ENCODE measurements at places on chromosomes 13 and 19.
A peak's percentile ranks its signal among the peaks of the same experiment; 100 is the strongest.

DNA sequence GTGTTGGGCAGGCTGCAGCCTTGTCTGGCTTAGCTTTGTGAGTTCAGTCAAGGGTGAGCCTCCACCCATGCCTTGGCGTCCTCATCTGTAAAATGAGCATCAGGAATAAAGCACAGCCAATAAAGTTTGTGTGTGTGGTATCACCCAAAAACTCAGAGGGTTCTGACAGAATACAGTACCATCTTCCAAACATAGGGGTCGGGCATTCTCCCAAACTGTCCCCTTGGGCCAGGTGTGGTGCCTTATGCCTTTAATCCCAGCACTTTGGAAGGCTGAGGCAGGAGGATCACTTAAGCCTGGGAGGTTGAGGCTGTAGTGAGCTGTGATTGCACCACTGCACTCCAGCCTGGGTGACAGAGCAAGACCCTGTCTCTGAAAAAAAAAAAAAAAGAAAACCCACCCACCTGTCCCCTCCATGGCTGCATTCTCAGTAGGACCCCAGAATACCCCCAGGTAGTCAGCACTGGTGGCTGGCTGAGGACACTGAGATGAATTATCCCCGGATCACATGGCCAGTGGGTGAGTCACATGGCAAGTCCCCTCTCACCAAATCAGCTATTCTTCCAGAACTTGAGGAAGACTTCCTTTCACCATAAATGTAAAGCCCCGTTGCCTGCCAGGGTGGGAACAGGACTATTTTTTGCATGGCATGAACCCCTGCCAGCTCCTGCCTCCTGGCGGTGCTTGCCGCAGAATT is 18.6 kb downstream of the POP4 start:
- no peak for DNase-seq

GRCh38 chr13:84810781-84811180 is 928.5 kb upstream of the SLITRK1 start:
- no peak for DNase-seq

GRCh38 chr13:75473468-75473867 is 8.5 kb downstream of the TBC1D4 start:
- no peak for DNase-seq

- DNase-seq = no peak
These were observed 240.6 kb downstream of the GPC6 start for GRCh38 chr13:93467175-93467574.

DNA sequence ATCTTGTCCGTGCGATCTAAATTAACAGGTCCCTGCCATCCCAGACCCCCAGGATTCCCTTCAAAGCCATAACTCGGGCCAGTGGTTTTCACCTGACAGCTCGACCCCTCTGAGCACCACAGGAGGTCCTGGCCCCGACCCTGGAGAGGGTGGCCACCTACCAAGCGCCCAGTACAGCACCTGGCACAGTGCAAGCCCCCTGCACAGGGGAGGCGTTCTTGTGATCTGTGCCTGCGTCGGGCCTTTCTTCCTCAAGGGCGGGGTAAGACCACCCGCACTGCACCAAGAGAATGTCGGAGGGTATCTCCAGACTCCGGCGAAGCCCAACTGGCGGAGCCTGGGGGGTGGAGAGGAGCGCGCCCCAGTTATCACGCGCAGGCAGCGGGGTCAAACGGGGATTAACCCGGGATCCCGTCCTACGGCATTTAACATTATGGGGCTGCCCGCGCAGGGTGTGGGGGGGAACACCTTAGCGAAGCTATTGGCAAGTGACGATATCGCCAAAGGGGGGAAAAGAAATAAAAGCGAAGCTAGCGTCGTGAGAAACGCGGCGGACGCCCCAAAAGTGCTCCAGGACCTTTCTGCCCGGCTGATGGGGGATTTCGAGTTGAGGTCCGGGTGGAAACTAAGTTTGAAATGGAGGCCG is 1.3 kb upstream of the HNRNPL start:
- DNase-seq = peak; percentile 49

- DNase-seq = no peak
These were observed 7.4 kb downstream of the MPND start for GRCh38 chr19:4350726-4351125.
